ENCODE measurements at places on chromosomes 4 and X.

- no peak for DNase-seq
Measured at GRCh38 chr4:54076673-54077072, 12.3 kb upstream of the CHIC2 start.

- no peak for DNase-seq
Measured at GRCh38 chrX:118724365-118724764, 3.0 kb upstream of the IL13RA1 start.

DNA sequence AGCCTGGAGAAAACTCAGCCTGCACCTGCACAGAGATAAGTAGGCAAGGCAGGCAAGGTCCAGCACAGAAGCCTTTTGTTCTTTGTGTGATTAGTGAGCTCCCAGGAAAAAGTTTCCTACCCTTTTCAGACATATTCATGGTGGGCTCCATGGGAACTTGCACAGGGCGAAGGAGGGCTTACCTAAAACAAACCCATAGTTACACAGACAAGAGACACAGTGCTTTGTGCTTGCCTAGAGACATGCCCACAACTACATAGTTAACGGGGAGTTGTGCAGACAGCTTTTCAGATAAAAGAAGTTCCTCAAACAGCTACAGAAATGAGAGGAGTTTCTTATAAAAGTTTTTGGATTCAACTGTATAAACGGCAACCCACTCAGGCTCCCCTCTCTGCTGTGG is 180.5 kb downstream of the GLUD2 start:
- no peak for DNase-seq

DNA sequence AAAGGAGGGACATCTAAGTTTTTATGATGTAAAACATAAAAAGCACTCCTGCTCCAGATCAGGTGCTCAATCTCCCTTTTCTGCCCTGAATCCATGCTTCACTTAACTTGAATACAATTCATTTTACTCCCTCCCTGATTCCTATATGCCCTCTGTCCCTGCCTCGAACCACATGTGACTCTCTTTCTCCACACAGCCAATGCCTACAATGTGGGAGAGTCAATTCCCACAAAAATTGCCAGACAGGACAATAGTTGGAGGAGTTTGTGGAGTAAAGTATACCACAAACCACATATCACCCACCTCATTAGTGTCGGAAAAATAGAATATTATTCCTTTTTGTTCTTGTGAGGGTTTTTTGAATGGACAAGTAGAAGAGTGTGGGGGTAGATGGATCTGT is 9.7 kb downstream of the AMMECR1 start:
- DNase-seq, result no peak

DNA sequence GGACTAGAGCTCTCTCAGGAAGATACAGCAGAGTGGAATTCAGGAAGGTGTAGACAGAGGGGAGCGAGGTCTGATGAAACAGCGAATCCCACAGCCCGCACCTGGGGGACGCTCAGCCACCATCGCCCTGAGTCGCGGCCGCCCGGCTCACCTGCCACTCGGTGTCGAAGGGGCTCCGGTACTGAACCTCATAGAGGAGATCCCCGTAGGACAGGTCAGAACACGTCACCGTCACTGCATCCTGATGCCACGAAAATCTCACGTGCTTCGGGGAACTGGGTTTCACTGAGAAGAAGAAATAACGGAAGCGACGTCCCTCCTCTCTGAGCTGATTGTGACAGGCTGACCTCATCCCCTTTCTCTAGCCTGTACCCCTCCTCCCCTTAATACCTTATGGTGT is 10.2 kb downstream of the CRLF2 start:
- DNase-seq, result peak; percentile 33

GRCh38 chr4:124810827-124811226 is 98.3 kb upstream of the ANKRD50 start:
- DNase-seq, result no peak

DNA sequence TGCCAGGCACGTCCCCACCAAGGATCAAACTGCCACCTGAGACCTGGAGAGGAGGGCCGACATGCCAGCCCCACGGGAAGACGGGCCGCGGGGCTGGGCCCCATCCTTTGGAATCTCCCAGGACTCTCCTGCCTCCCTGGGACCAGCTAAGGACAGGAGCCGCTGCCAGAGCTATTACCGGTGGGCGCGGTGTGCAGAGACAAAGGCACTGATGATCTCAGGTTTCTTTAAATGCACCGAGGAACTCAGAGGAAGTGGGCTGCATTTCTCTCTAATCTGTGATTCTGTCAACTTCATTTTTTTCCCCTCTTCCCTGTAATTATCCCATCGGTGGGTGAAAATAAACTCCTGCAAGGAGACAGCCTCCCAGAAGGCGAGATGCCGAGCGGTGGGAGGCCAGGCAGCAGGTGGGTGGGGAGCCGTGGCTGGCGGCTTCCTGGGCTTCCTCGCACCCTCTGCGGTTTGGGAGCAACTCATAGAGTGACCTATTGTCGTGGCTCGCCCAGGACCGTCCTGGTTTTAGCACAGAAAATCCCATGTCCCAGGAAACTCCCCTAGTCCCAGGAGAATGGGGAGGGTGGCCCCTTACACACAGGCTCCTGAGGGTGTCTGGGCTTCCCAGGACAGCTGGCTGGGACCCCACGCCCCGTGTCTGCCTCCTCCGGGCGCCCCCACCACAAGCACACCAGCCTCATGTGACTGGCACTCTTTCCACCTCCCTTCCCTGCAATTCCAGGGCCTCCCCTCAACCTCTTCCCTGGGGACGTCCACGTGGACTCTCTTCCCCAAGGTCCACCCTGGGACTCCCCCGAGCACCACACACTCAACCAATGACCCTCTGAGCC is 62.3 kb upstream of the ADRA2C start:
- DNase-seq, result no peak

GRCh38 chr4:107252571-107252970 is 216.5 kb upstream of the DKK2 start:
- no peak for DNase-seq
